Bladder microvascular endothelial cell (primary cell): ENCODE measurements at places on chromosomes 3 and 15. TPM values are rescaled to one million over a fixed set of nuclear protein-coding genes. Genes with fewer than 3 reads are reported as not detected.

DENND4A gene
- 15.7 and 38.3 TPM in 2 replicates for total RNA-seq

TGM5 gene
- total RNA-seq: not detected in 2 replicates

C3orf62 gene
- total RNA-seq: 0.97 and 2.0 TPM in 2 replicates

STARD5 gene
- total RNA-seq: 1.1 and 1.5 TPM in 2 replicates

ITPKA gene
- total RNA-seq: 0.16 and 0.57 TPM in 2 replicates

TICRR gene
- 4.0 and 5.0 TPM in 2 replicates for total RNA-seq

ARL14 gene
- total RNA-seq: 0.06 TPM in 1 of 2 replicates, not detected in the other

GOLGA8T gene
- total RNA-seq: 0.13 TPM in 1 of 2 replicates, not detected in the other

CEMIP gene
- total RNA-seq: 0.32 and 0.50 TPM in 2 replicates

VGLL3 gene
- 0.76 and 0.81 TPM in 2 replicates for total RNA-seq

PLD1 gene
- total RNA-seq: 36.4 and 98.1 TPM in 2 replicates

MST1 gene
- total RNA-seq: 1.1 and 4.0 TPM in 2 replicates

NRG4 gene
- not detected in 2 replicates for total RNA-seq

GOLGA6B gene
- total RNA-seq: not detected in 2 replicates

NR1I2 gene
- under 0.01 TPM in 1 of 2 replicates, not detected in the other for total RNA-seq

FEZF2 gene
- not detected in 2 replicates for total RNA-seq

DUOXA2 gene
- not detected in 2 replicates for total RNA-seq

MOBP gene
- under 0.01 TPM in 2 replicates for total RNA-seq

ZBTB47 gene
- total RNA-seq: 10.5 and 15.3 TPM in 2 replicates

SLC27A2 gene
- 0.16 and 6.2 TPM in 2 replicates for total RNA-seq

SEMA3G gene
- 6.8 and 83.5 TPM in 2 replicates for total RNA-seq

SEMA7A gene
- total RNA-seq: 0.65 and 2.9 TPM in 2 replicates

CNTN3 gene
- total RNA-seq: 0.44 TPM in 1 of 2 replicates, not detected in the other
